NCI-H1436 (cell line): ENCODE measurements at places on chromosomes 3 and 15.

GRCh38 chr3:138694287-138695007 lies 85.9 kb downstream of the FAIM start:
- no peak for DNase-seq

DNA sequence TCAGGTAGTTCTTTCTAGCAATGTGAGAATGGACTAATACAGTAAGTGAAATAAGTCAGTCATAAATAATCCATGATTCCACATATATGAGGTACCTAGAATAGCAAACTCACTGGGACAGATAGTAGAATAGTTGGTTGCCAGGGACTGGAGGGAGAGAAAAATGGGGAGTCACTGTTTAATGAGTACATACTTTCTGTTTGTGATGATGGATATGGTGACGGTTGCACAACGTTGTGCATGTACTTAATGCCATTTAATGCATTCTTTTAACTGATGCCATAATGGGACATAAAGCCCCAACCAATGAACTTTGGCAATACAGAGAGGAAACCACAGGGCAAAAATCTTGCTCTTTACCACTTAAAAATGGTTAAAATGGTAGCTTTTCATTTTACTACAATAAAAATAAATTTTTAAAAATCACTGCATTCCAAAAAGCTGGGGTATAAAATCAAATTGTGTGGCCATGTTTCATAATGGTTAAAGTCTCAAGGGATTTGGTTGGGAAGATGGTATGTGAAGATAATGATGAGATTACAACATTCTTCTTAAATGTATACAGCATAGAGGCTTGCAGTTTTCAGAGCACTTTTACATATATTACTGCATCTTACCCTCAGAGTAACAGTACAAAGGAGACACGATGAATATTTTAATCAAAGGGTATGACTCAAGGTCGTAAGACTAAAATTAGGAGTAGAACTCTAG lies 45.2 kb downstream of the ADAM10 start:
- no peak for DNase-seq

DNA sequence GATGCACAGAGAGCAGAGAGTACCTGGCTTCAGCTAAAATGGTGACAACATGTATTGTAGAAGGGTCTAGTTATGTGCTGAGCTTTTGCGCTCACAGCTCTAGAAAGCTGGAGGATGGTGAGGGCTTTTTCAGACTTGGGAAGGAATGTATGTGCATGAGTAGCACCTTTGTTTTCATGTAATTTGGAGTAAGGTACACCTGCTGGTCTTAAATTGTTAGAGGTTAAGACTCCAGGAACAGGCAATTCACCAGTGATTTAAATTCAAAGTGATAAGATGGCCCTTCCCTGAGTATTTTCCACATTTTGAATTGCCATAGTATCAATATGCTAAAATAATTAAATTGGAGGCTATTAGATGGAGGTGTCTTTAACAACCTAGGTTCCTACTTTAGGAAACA lies 436.4 kb upstream of the GOLIM4 start:
- DNase-seq, result no peak

GRCh38 chr15:40357246-40357645 lies 773 bp upstream of the DISP2 start:
- no peak for DNase-seq

DNA sequence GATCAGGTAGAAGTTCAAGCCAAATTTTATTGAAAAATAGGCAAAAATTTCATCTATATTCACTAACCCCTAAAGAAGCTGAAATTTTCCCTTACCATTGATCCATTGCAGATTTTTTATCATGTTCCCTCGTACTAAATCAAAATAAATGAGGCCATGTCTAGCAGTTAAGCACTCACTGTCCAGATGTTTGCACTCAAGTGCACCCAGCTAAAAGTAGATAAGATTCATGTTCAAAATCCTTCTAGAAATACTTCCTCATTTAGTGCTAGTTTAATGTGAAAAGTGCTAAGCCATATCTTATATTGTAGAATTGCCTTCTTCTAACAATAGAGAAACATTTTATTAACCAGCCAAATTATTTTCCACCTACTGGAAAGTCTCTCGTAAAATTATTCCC lies 164.7 kb upstream of the UBE2E2 start:
- DNase-seq, result no peak

DNA sequence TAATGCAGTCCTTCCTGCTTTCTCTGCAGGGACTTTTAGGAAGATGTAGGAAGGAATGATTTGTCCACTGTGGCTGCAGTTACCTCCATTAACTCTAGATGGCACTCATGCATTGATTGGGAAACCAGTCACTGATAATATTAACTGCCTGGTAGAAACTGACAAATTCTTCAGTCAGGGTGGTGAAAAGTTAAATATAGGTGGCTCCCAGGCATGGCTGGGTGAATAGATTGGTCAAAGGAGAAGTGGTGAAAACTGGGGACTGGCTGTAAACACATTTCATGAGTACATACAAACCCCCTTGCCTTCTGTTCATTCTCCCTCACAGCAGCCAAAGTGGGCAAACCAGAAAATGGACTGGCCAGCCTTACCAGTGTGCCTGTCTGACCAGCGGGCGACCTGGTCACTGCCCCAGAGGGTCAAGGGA lies 333.4 kb downstream of the THSD4 start:
- peak; percentile 44 for DNase-seq

- peak; percentile 10 for DNase-seq
Observed at GRCh38 chr3:198076722-198077308, 116.8 kb downstream of the LMLN start.

- no peak for DNase-seq
Observed at GRCh38 chr3:105359098-105359762, 7.5 kb upstream of the ALCAM start.

GRCh38 chr15:34514251-34514670 lies 69.2 kb downstream of the GOLGA8B start:
- DNase-seq, result no peak

- DNase-seq, result no peak
Observed at GRCh38 chr3:24407980-24408680, 86.5 kb downstream of the THRB start.

DNA sequence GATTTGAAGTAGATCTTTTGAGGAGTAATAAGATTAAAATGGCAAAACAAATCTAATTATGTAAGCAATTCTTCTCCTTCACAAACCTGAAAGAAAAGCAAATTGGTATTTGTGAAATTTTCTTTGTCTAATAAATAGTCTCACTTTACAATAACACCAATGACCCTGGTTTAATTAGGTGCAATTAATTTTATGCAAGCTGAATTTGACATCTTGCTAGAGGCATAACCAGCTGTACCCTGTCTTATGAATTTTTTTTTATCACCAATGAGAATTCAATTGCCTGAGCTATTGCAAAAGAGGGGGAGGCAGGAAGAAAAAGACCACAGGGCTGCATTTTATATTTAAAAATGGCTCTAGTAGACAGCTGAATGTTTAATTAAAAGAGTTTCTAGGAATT lies 113.5 kb upstream of the IL12A start:
- DNase-seq, result no peak

- no peak for DNase-seq
Observed at GRCh38 chr15:93941697-93942096, 289.7 kb upstream of the MCTP2 start.

DNA sequence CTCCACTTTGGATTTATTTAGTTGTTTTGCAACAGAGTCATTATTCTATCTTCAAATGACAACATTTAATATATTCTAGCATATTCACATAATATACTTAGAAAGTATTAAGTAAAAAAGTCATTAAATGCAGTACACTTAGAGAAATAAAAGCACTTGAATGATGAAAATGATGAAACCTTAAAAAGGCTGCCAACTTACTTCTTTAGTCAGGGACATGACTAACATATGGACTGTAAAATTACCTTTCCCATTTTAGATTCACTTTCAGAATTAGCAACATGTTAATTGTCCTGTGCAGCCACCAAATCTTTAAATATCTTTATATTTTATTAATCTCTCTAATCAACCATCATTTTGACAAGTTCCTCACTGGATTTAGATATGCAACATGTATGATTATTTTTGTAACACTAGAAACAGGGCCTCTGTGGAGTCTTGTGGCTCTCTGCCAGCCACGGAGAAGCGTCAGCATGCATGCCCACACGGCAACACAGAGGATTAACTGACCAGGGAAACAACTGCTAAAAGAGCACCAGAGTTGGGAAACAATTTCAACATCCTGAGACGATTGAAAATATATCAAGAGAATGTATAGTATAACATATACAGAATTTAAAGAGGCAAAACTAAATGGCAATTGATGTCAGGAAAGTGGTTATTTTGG lies 95.7 kb downstream of the ANO10 start:
- no peak for DNase-seq

DNA sequence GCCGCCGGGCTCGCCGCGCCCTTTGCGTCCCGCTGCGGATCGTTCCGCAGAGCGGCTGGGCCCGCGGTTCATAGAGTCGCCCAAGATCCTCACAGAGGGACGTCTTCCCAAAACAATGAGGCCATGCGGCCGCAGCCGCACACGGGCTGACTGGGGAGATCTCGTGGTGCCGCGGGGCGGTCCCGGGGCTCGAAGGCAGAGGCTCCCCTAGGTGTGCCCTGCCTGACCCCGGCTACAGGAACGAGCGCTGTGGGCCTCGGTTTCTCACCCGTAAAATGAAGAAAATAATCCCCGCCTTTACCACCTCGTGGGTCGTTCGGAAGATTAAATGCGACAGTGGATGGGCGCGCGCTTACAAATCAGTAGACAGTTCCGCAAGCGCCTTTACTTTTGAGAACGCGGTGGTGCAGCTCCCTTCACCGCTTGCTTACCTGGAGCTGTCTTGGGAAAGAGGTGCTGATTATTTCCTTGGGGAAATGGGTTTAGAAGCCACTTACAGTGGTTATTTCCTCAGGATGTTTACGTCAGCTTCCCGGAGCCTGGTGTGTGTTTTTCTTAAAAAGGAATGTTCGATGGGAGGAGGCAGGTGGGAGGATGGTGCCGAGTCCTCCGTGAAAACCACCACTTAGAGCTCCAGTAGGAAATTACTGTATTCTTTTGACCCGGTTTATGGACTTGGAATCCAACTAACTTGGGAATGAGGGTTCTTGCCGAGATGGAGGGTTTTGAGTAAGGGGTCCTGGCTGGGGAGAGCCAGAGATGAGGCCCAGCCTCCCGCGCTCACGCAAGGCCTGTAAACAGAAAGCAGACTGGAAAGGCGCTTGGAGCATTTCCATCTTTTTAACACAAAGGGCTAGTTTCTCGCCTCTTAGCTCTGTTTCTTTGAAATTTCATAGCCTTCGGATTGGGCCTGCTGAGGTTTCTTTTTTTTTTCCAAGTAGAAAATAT lies 1.9 kb upstream of the MEX3B start:
- no peak for DNase-seq

DNA sequence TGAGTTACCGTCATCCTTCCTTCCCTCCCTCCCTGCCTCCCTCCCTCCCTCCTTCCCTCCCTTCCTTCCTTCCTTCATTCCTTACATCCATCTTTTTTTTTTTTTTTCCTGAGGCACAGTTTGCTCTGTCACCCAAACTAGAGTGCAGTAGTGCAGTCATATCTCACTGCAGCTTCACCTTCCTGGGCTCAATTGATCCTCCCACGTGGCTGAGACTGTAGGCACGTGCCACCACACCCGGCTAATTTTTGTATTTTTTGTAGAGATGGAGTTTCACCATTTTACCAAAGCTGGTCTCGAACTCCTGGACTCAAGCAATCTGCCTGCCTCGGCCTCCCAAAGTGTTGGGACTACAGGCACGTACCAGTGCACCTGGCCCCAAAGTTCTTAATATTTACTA lies 25.8 kb downstream of the USP3 start:
- DNase-seq, result no peak
